ENCODE measurements at places on chromosomes 3 and 15.
A peak's percentile ranks its signal among the peaks of the same experiment; 100 is the strongest.

DNA sequence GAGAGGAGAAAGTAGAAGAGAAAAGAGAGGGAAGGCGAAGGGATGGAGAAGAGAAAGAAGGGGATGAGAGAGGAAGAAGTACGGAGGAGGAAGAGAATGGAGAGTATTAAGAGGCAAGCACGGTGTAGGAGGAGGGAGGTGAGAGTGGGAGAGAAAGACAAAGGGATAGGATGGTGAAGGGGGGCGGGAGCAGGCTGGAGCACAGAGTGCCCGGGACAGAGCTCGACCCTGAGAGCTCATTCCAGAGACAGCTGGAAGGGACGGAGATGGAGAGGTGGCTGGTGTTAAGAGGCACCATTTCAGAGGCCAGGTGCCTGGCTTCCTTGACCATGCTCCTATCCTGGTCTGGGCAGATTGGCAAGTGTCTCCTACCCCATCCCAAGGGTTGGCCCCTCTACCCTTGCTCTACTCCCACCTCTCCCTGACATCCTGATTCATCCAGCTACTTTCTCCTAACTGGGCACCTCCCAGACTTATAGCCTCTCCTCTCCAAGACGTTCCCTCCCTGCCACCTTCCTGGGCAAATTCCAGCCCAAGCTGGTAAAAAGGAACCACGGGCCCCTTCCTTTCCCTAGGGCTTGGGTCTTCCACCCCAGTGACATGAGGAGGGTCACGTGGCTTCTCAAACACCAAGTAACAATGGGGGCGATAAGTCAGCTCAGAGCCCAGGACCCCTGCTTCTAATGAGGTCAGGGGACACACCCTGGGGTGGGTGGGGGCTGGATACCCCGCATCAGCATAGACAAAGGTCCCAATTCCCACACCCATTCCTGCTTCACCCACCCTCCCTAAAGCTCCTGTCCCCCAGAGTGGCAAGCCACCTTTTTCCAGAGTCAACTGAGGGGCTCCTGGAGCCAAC lies 1.1 kb downstream of the CLCN2 start:
- no peaks in the 10 kb centered on the region for H3K27me3 ChIP-seq
- peak overlapping the region; percentile 71 for H3K4me3 ChIP-seq
- no peak for DNase-seq
- peaks cover 48% of the 10 kb centered on the region for H3K36me3 ChIP-seq
- peaks cover 28% of the 10 kb centered on the region for H3K4me1 ChIP-seq

- H3K36me3 ChIP-seq, result peaks cover 98% of the 10 kb centered on the region
- H3K27ac ChIP-seq, result no peak overlapping the region
- peak overlapping the region; percentile 99 for H3K4me3 ChIP-seq
Observed at GRCh38 chr3:185931777-185932612, 5.8 kb downstream of the TRA2B start.

DNA sequence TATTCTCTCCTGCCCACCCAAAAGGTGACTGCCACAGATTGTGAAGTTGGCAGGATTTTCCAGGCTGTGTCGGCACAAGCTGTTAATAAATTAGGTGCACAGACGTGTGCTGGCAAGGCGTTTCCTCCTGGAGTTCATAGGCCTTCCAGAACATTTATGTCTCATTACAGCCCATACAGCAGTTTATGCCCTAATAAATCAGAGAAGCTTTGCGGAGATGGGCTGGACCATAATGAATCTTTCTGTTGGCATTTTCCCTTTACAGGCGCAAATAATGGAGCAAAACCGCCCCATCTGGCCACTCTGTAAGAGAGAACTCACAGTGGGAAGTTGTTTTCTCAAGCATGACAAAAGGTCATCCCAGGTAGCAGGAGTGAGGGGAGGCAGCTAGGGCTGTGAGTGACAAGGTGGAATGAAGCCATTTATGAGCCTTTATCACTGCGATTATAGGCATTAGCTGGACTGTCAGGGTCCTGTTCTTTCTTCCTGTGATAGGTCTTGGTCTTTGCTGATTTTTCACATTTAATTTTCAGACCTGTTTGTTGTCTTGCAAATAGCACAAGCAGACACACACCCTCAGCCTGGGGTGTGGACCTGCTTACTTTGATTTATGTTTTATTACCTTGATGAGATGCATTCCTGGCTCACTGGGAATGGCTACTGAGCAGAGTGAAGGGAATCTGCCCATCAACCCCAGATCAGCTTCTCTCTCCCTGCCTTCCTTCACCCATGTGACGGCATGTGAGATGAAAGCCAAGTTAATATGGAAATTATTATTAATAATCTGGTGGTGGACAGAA lies 257.5 kb downstream of the LRTM1 start:
- no peaks in the 10 kb centered on the region for H3K36me3 ChIP-seq
- no peak overlapping the region for H3K4me3 ChIP-seq
- H3K4me1 ChIP-seq, result no peaks in the 10 kb centered on the region
- DNase-seq, result no peak

GRCh38 chr15:42921342-42921731 lies 759 bp upstream of the TTBK2 start:
- no peaks in the 10 kb centered on the region for H3K36me3 ChIP-seq
- DNase-seq, result no peak
- H3K4me1 ChIP-seq, result peaks cover 5% of the 10 kb centered on the region
- peak overlapping the region; percentile 47 for H3K27ac ChIP-seq
- H3K27me3 ChIP-seq, result no peaks in the 10 kb centered on the region
- peak overlapping the region; percentile 78 for H3K4me3 ChIP-seq

DNA sequence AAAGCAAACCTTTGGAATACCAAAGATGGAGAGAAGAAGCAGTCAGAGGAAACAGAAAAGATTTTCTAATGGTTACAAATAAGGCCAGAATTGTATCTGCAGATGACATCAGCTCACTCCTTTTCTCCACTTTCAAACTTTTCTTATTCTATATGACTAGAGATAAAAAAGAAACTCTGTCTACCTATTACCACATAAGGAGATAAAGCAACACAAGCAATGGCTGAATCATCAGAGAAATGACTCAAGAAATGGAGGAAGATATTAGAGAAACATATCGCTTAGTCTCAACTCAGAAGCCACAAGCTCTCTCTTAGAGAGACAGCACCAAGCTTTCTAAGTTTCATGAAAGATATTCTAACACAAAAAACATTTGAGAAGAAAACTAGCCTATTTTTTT lies 784.0 kb downstream of the ZPLD1 start:
- no peak overlapping the region for H3K4me3 ChIP-seq
- no peaks in the 10 kb centered on the region for H3K36me3 ChIP-seq
- DNase-seq, result no peak
- H3K27me3 ChIP-seq, result no peaks in the 10 kb centered on the region

Measured in K562 (cell line).